PC-9 (cell line): ENCODE measurements at places on chromosomes 6 and 20. TPM values are rescaled to one million over a fixed set of nuclear protein-coding genes. Genes with fewer than 3 reads are reported as not detected.

TNFRSF6B gene
- total RNA-seq = not detected in 2 replicates

DNA sequence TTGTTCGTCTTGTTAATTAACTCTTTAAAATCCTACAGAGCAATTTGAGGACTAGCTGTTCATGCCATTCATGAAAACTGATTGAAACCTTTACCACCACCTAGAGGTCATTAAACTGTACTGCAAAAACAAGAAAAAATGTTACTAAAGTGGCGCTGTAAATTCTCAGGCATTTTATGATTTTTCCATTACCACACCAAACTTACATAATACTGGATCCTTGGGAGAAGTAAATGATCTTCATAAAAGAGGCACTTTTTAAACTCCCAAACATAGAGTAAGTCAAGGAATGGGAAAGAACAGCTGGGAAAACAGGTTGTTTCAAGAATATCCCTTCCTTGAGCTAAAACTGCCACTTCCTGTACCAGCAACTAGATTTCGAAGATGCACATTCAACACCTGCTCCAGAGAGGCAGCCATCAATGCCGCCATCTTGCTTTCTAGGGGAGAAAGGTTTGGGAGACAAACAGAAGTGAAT is 54.3 kb downstream of the MYLIP start:
- no peaks in the 10 kb centered on the region for H3K4me1 ChIP-seq
- peaks cover 53% of the 10 kb centered on the region for H3K27me3 ChIP-seq
- H3K27ac ChIP-seq = no peak overlapping the region
- H3K4me3 ChIP-seq = no peak overlapping the region

AFG1L gene
- total RNA-seq = 8.9 and 13.4 TPM in 2 replicates

- no peak for DNase-seq
- H3K4me3 ChIP-seq = no peak within 1 kb of the TSS
- H3K4me1 ChIP-seq = no peaks in the 10 kb centered on the region
- peaks cover 4% of the 10 kb centered on the region; the same call in 1 of the 2 replicates for H3K27me3 ChIP-seq
- no peak within 1 kb of the TSS for H3K27ac ChIP-seq
- H3K36me3 ChIP-seq = no peaks in the 10 kb centered on the region
Measured at GRCh38 chr6:165662749-165663376, at the start of gene PDE10A. TSS of gene PDE10A (minus strand) at chr6:165663241. CDS start at chr6:165662811, 430 bp downstream.

- no peak for DNase-seq
- no peak overlapping the region for H3K4me3 ChIP-seq
- H3K36me3 ChIP-seq = no peaks in the 10 kb centered on the region
- H3K27ac ChIP-seq = no peak overlapping the region
Measured at GRCh38 chr6:92945799-92946198, 473.6 kb downstream of the EPHA7 start.

SLC17A2 gene
- not detected in 2 replicates for total RNA-seq

FAM217A gene
- not detected in 2 replicates for total RNA-seq

EFCAB8 gene
- total RNA-seq = 1.1 TPM in 1 of 2 replicates, not detected in the other

DNA sequence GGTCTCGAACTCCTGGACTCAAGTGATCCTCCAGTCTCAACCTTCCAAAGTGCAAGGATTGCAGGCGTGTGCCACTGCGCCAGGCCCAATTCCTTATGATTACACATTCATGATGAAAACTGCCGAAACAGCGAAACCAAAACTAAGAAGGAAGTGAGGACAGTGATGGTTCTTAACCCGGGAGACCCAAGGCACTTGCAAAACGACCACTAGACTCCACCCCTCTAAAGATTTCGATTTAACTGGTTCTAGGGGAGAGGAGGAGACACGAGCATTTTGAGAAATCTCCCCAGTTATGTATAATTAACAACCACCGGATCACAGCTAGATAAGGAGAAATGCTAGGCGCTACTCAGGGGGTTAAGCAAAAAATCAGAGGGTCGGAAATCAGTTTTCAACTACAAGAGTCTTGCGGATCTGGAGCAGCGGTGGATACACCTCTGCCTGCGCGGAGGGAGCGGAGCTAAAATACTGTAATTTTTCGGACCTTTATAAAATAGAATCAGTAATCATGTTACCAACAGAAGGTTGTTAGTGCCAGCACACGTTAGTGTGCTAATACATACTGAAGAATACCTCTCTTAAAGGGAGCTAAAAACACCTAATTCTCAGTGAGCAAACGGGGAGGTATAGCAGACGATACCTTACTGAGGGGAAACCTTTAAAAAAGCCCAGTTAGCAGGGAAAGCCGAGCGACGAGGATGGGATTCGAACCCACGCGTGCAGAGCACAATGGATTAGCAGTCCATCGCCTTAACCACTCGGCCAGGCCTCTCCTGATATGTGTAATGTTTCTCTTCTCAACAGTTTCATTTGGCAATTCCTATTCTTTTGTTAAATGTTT is 60.0 kb upstream of the BTN3A2 start:
- DNase-seq = peak; percentile 75
- no peaks in the 10 kb centered on the region for H3K27me3 ChIP-seq
- peak overlapping the region; percentile 96 for H3K27ac ChIP-seq
- peaks cover 19% of the 10 kb centered on the region; the same call in 1 of the 2 replicates for H3K4me1 ChIP-seq
- H3K36me3 ChIP-seq = no peaks in the 10 kb centered on the region

DNA sequence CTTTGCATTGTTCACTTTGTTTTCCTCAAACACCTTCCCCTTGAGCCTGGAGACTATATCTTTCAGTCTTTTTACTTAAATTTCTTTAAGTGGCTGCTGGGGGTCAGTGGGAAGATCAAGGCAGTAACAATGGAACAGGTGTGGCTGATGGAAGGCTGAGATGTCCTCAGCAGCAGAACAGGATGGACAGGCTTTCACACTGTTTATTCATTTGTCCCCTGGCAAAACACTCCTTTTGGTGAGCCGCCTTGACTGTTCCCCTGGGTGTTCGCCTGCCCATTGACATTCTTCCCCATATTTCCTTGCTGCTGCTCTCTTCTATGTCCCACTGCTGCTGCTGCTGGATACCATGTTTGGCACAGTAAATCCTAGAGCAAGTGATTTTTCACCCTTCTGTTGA is 38.1 kb downstream of the RNF144B start:
- H3K27ac ChIP-seq = peak overlapping the region; percentile 27
- DNase-seq = peak; percentile 72
- no peaks in the 10 kb centered on the region for H3K27me3 ChIP-seq
- peaks cover 29% of the 10 kb centered on the region for H3K4me1 ChIP-seq

SLC4A11 gene
- 46.1 and 57.8 TPM in 2 replicates for total RNA-seq

DDX43 gene
- total RNA-seq = 3.1 and 5.0 TPM in 2 replicates

- H3K27me3 ChIP-seq = no peaks in the 10 kb centered on the region
- H3K4me1 ChIP-seq = no peaks in the 10 kb centered on the region
- DNase-seq = no peak
- H3K27ac ChIP-seq = no peak overlapping the region
Measured at GRCh38 chr6:24988562-24988961, 52.8 kb upstream of the RIPOR2 start.

- H3K27me3 ChIP-seq = no peaks in the 10 kb centered on the region
- no peak overlapping the region for H3K4me3 ChIP-seq
- no peak for DNase-seq
- H3K27ac ChIP-seq = peak overlapping the region; percentile 12; the same call in 1 of the 2 replicates
Measured at GRCh38 chr20:63911176-63911575, 16.2 kb downstream of the DNAJC5 start.

- DNase-seq = no peak
- no peak overlapping the region for H3K4me3 ChIP-seq
- no peaks in the 10 kb centered on the region for H3K27me3 ChIP-seq
- no peaks in the 10 kb centered on the region for H3K36me3 ChIP-seq
- H3K27ac ChIP-seq = no peak overlapping the region
Measured at GRCh38 chr20:1286267-1287024, 20.4 kb downstream of the SNPH start.

- no peaks in the 10 kb centered on the region for H3K27me3 ChIP-seq
- DNase-seq = no peak
- no peaks in the 10 kb centered on the region for H3K36me3 ChIP-seq
Measured at GRCh38 chr6:169208011-169208410, 45.6 kb downstream of the THBS2 start.

- no peaks in the 10 kb centered on the region for H3K4me1 ChIP-seq
- H3K4me3 ChIP-seq = no peak overlapping the region
Measured at GRCh38 chr6:8736156-8736895, 301.0 kb upstream of the SLC35B3 start.

DNA sequence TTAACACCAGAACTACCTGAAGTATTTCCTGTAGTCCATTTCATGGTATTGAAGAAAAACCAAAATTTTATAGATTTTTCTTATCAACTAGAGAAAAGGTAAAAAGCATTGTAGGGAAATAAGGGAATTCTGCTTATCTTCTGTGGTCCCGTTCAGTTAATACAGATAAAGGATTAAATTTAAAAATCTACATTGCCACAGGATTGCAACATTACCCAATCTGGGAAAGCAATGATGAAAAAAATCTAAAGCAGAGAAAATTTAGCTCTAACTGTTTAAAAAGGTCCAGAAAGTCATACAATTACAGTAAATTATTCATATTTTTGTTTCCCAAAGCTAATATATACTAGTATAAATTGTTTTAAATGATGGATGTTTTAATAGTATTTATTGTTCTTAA is 18.0 kb downstream of the POLH start:
- DNase-seq = no peak
- H3K4me3 ChIP-seq = no peak overlapping the region
- no peaks in the 10 kb centered on the region for H3K27me3 ChIP-seq
- no peaks in the 10 kb centered on the region for H3K4me1 ChIP-seq
- no peak overlapping the region for H3K27ac ChIP-seq

DNA sequence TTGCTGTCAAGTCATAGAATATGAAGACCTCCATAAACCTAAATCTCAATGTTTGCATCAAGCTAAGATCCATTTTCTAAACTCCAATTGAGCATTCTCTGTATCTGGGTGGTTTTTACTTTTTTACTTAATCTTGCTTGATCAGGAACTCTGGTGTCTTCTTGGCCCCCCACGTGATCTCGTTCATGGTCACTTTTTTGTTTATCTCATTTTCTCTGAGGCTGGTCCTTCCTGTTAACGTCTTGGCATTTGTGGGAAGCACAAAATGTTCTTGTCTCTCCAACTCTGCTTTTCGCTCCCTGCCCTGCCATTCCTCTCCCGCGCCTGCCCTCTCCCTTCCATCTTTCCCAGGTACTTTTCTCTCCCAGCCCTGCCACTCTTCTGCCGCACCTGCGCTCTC is 14.0 kb upstream of the MAPRE1 start:
- DNase-seq = no peak
- no peaks in the 10 kb centered on the region for H3K4me1 ChIP-seq
- 0 out of 2 replicates have a peak, but pooled peaks cover 3% of the 10 kb centered on the region for H3K36me3 ChIP-seq
- H3K4me3 ChIP-seq = no peak overlapping the region

DNA sequence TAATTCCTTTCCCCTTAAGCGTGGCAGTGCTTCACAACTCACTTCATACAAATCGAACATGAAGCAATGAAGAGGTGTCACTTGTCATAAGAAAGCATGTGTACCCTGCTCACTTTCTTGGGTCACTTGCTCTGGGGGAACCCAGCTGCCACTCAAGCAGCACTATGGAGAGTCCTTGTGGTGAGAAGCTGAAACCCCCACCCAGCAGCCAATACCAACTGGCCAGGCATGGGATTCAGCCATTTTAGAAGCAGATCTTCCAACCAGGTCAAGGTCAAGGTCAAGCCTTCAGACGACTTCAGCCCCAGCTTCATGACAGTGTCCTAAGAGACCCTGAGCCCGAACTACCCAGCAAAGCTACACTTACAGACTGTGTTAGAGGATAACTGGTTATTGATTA is 62.8 kb downstream of the PSMB1 start:
- no peak overlapping the region for H3K27ac ChIP-seq
- peaks cover 81% of the 10 kb centered on the region for H3K27me3 ChIP-seq
- H3K4me3 ChIP-seq = no peak overlapping the region
- H3K36me3 ChIP-seq = no peaks in the 10 kb centered on the region

GRCh38 chr20:26208296-26209091 is 511.8 kb upstream of the ZNF337 start:
- no peaks in the 10 kb centered on the region for H3K27me3 ChIP-seq
- H3K27ac ChIP-seq = no peak overlapping the region

DNA sequence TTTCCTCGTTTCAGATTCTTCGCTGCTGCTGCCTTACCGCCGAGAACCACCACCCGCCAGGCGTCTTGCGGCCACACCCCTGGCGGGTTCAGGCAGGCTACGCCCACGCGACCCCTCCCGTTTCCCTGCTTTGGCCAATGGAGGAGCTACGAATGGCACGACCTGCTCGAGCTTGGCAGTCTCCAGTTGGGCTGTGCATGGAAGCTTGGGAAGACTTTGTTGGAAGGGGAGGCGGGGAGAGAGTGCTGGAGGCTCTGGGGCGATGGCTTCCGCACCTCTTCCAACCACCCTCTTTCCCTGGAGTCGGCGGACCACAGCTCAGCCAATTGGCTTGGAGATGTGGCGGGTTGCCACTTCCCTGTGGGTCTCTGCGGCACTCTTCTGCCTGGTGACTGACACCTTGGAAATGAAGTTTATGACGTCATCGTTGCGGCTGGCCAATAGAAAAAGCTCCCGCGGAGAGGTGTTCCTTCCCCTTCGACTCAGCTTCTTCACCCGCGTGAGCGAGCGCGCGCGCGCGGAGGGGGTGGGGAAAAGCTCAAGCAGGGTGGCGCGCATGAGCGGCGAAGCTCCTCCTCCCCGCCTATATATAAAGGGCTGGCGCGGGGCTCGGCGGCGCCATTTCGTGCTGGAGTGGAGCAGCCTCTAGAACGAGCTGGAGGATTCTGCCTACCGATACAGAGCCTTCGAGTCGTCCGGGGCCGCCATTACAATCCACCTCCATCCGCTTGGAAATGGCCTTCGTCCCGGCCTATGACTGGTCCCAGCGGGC is 3.4 kb downstream of the BRD2 start:
- DNase-seq = peak; percentile 99
- peak overlapping the region; percentile 99 for H3K27ac ChIP-seq
- H3K36me3 ChIP-seq = peaks cover 46% of the 10 kb centered on the region
- H3K4me1 ChIP-seq = peaks cover 25% of the 10 kb centered on the region

DNA sequence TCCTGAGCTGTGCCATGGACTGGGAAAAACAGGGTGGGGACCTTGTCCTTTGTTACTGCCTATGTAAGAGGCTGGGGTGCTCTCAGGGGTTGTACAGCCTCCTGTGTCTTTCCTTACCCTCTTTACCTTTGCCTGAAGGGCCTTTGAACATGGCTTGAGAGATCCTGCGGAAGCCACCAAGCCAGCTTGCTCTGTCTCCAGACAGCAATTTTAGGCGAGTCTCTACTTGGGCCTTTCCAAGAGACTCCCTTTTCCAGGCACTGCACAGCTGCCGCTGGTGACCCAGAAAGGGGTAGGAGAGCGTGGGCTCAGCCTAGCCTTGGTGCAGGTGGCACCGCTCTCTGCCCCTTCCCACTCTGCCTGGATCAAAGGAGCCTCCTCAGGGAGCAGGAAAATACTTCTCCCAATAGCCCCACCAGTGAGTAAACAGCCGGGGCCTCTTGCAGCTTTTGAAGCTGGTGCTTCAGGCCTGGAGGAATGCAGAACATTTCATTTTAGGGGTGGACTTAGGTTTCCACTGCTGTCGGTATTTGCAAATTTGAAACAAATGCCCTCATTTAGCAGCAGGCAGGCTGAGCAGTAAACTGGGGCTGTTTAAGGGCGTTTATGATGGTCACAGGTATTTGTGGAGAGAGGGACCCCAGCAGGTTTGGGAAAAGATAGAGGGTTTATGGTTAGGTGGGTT is 13.9 kb downstream of the PTK7 start:
- H3K4me1 ChIP-seq = peaks cover 45% of the 10 kb centered on the region
- H3K27ac ChIP-seq = peak overlapping the region; percentile 40
- H3K36me3 ChIP-seq = no peaks in the 10 kb centered on the region
- no peaks in the 10 kb centered on the region for H3K27me3 ChIP-seq
- no peak overlapping the region for H3K4me3 ChIP-seq
- DNase-seq = no peak

- H3K27me3 ChIP-seq = no peaks in the 10 kb centered on the region
- peaks cover 5% of the 10 kb centered on the region; the same call in 1 of the 2 replicates for H3K36me3 ChIP-seq
Measured at GRCh38 chr6:136506124-136506799, 44.0 kb downstream of the MAP7 start.
